Activated T-cell treated with anti-CD3 and anti-CD28 coated beads for 1 hour (primary cell): ENCODE measurements at places on chromosomes 3 and 15.

DNA sequence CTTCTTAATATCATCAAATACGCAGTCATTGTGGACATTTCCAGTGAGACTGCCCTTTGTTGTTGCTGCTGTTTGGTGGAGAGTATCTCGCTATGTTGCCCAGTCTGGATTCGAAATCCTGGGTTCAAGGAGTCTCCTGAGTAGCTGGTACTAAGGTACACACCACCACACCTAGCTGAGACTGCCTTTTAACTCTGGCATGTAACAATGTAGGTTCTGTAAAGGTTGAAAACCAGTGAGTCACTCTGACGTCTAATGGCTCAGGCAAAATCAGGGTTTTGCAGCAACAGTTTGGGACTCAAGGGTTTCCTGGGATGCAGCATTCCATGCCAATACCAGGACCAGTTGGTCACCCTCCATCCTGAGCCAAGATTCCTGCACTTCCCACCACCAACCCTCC, 52.2 kb downstream of the AQP9 start:
- no peak for DNase-seq

- DNase-seq = no peak
These were observed 101.0 kb downstream of the CHL1 start for GRCh38 chr3:297585-297984.

GRCh38 chr15:77076323-77076915, 5.5 kb upstream of the TSPAN3 start:
- no peak for DNase-seq

DNA sequence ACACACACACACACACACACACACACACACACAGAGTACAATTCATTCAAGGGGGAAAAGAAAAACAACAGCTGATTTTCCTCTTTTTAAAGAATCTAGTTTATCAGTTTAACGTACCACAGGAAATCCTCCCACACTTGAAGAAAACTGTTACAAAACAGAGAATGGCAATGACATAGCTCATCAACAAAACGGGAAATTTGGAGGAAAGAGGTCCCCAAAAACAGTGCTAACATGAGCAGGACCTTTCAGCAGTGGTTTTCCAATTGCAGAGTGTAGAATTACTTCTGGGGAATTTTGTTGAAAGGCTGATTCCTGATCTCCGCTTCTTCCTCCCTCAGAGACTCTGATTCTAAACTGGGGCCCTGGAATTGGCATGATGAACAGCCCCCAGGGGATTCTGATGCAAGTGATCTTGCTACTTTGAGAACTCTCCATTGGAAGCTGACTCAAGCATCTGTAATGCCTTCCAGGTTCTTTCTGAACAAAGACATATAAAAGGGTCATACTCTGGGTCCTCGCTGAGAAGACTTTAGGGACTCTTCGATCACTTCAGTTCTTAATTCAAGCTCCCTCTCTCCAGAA, 442.6 kb upstream of the PROK2 start:
- no peak for DNase-seq

DNA sequence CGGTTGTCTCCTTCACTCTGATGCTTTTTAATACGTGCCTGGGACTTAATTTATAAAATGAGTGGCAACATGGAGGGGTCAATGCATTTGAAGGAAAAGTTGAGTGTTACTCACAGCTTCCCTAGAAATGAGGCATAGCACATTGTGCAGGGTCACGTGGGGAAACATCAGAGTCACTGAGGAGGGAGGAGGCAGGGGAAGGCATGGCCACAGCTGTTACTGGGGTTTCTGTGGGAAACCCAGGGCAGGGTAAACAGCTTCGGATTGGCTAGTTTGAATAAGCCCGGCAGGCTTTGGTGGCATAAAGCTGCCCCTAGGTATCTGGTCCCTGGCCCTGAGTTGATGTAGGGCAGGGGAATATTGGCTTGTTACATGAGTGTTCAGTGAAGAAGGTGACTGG, 98.9 kb upstream of the ST8SIA2 start:
- no peak for DNase-seq

GRCh38 chr3:167864552-167864874, 129.0 kb downstream of the SERPINI1 start:
- DNase-seq = no peak

- DNase-seq = no peak
These were observed 87.2 kb upstream of the SLC2A2 start for GRCh38 chr3:171113716-171114115.

- no peak for DNase-seq
These were observed 24.8 kb downstream of the PSTPIP1 start for GRCh38 chr15:77019521-77020331.
